ENCODE measurements at places on chromosomes 5 and 9. TPM values are rescaled to one million over a fixed set of nuclear protein-coding genes. Genes with fewer than 3 reads are reported as not detected.

GRCh38 chr9:21923694-21924093 lies 70.5 kb downstream of the CDKN2A start:
- H3K4me1 ChIP-seq = no peaks in the 10 kb centered on the region
- no peak overlapping the region for H3K4me3 ChIP-seq
- DNase-seq = no peak
- H3K36me3 ChIP-seq = no peaks in the 10 kb centered on the region
- no peak overlapping the region for H3K27ac ChIP-seq

Gene SETX
- total RNA-seq = 21.3 TPM

GRCh38 chr5:82624062-82624461 lies 345.9 kb upstream of the RPS23 start:
- DNase-seq = no peak
- no peaks in the 10 kb centered on the region for H3K4me1 ChIP-seq
- H3K4me3 ChIP-seq = no peak overlapping the region
- peak overlapping the region; percentile 90 for H3K27ac ChIP-seq
- H3K36me3 ChIP-seq = no peaks in the 10 kb centered on the region

- no peaks in the 10 kb centered on the region for H3K4me1 ChIP-seq
- no peak within 1 kb of the TSS for H3K27ac ChIP-seq
- H3K4me3 ChIP-seq = peak within 1 kb of the TSS; percentile 33
- peak; percentile 52 for DNase-seq
These were observed at the start of gene MSX2 for GRCh38 chr5:174724484-174725260. Gene MSX2, plus strand, starts transcription at chr5:174724582. Its CDS starts 78 bp downstream, at chr5:174724660.

- no peaks in the 10 kb centered on the region for H3K27me3 ChIP-seq
- H3K36me3 ChIP-seq = no peaks in the 10 kb centered on the region
- DNase-seq = no peak
These were observed 274.4 kb upstream of the SEMA6A start for GRCh38 chr5:116848954-116849581.

DNA sequence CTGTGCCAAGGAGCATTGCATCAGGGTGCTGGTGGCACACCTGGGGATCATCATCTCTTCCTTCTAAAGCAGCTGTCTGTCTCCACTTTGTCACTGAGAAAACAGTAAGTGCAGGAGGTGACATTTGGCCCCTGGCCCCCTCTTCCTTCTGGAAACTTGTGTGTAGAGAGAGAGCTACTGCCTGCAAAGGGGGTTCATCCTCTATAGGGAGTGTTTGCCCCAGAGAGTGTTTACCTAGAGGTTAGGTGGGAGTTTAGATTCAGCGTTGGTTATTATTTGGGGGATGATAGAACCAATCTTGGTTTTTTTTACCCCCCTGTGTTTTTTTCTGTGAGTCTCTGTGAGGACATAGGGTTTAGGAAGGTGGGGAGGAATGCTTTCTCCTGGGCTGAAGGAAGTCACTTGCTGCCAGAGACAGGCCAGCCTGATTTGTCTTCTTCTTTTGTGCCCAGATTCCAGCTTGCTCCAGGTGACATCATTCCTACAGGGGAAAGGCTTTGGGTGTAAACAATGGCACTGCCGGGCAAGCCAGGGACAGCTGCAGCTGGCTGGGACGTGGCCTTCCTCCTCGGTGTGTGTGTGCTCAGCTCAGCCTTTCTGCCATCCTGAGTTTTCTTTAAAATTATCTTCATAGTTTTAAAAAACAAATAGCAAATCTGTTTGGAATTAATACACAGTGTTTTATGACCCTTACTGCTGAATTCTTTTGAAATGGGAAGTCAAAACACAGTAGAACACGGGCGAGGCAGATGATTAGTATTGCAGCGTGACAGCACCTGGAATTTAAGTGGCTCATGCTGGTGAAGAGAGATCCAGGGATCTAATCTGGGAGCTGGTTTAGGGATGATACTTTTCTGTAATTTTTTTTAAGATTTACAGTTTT lies 24.5 kb downstream of the PRRC2B start:
- DNase-seq = peak; percentile 65
- H3K27me3 ChIP-seq = no peaks in the 10 kb centered on the region
- H3K36me3 ChIP-seq = no peaks in the 10 kb centered on the region
- no peak overlapping the region for H3K4me3 ChIP-seq
- H3K27ac ChIP-seq = peak overlapping the region; percentile 33
- peaks cover 58% of the 10 kb centered on the region for H3K4me1 ChIP-seq

DNA sequence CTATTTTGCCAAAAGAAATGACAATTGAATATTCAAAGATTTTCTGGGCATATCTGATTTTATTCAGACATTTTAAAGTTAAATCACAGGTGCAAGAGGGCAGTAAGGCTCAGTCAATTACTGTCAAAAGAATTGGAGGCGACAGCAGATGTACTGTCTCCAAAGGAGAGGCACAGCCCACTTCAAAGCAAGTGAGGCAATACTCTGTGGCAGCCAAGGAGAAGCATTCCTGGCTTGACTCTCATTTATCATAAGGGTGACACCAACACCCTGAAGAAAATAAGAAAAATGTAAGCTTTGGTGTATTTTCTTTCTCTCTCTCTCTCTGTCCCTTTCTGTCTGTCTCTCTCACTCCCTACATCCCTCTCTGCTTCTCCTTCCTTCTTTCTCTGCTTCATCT lies 93.3 kb downstream of the SVEP1 start:
- no peaks in the 10 kb centered on the region for H3K36me3 ChIP-seq
- H3K27me3 ChIP-seq = no peaks in the 10 kb centered on the region
- no peaks in the 10 kb centered on the region for H3K4me1 ChIP-seq
- no peak overlapping the region for H3K4me3 ChIP-seq
- H3K27ac ChIP-seq = no peak overlapping the region
- DNase-seq = no peak

DNA sequence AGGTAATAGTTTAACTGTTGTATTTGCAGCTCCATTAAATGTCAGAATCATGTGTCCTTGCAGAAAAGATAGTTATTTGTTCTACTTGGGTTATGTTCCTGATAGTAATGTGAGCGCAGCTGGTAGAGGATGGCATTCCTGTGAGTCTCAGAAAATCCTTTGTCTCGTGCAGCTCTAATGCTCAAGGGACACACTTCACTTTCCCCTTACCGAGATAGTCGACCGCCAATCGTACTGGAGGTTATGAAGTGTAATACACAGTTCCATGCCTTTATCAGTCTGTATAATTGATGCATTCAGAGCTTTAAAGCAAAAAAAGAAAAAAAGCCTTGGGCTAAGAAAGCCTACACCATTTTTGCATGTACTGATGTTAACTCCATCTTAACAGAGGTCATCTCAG lies 60.2 kb upstream of the SRP19 start:
- no peak overlapping the region for H3K27ac ChIP-seq
- DNase-seq = no peak
- H3K4me1 ChIP-seq = no peaks in the 10 kb centered on the region
- no peaks in the 10 kb centered on the region for H3K27me3 ChIP-seq
- no peak overlapping the region for H3K4me3 ChIP-seq

Measured in right lobe of liver (tissue), 6 donors.